ENCODE measurements at places on chromosomes 1 and 21.

DNA sequence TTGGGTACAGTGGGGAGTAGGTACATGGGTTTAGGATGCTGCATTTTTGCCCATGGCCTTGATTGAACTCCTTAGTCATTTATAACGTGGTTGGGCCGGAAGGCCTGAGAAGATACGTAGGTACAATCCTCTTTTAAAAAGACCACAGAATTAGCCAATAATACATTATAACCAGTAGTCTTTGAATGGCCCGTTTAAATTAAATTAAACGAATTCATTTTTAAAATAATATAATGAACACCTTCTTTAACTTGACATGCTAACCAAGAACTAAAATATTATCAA is 20.1 kb upstream of the ADAR start:
- DNase-seq: no peak

GRCh38 chr1:6249739-6250689 is 6.0 kb downstream of the HES3 start:
- DNase-seq: no peak

DNA sequence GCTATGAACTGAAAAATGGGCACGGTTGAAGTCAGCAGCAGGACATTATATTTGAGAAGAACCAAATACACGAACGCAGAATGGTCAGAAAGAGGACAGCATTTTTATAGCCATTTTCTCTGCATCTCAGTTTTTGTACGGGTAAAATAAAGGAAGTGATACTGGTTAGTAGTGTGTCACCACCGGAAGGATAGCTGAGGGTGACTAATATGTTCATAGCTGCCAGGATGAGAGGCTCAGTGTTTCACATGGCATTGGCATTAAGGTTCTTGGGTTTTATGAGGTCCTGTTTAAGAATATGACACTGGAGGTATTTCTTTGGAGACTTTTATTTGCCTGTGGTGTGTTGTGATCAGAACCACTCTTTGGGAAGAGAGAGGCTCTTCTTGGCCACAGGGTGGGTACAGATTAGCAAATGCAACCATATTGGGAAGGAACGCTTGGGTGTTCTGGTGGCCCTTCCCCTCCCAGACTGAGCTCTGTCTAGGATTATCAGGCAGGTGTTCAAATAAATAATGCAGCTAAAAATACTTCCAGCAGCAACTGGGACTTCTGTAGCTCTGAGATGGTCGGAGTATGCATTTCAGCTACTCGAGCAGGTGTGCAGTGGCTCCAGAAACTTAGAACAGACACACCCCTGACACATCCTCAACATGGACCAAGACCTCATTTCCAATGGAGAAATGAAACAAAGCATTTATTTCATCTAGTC is 158.2 kb downstream of the PBX1 start:
- peak; percentile 96 for DNase-seq

DNA sequence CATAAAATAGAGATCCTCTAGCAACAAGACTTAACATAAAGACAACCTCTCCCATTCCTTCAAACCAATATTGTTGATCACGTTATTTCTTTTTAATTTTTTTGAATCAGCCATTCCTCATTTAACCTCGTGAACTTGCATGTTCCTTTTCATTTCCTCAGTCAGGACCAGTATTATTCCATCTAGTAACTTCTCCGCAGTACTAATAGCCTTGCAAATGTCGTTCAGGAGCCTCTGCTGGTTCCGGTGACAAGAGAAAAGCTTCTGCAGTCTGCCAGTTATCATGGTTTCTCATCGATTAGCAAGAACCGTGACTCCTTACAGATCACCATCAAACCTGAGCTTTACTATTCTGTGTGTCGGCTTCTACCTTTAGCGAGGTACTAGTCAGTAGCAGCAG is 3.0 kb downstream of the APP start:
- DNase-seq: no peak

GRCh38 chr1:39689635-39690034 is 1.6 kb downstream of the HPCAL4 start:
- DNase-seq: no peak

DNA sequence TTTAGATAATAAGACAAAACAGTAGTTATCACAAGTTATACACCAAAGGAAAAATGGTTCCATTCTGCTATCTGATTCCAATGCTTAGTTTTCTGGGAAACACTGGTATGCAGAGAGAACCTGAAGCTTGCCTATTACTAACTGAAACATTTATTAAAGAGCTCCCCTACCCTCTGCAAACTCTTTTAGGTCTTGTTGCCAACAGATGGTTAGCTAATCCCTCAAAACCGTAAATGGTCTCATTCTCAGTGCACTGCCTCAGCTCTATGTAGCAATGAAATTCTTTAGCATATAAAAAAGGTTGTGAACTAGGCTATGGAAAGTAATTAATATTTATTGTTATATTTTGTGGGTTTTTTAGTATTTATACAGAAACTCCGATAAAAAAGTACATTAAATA is 20.4 kb downstream of the C21orf91 start:
- DNase-seq: no peak

Measured in MV-4-11 (cell line).